ENCODE measurements at places on chromosomes 5 and 9. TPM values are rescaled to one million over a fixed set of nuclear protein-coding genes. Genes with fewer than 3 reads are reported as not detected.

The UBAC1 gene
- 28.1 TPM for total RNA-seq

The ACTBL2 gene
- not detected for total RNA-seq

The MZB1 gene
- 48.1 TPM for total RNA-seq

The DOCK8 gene
- 374 TPM for total RNA-seq

The APBA1 gene
- total RNA-seq, result 7.8 TPM

The TARS1 gene
- 201 TPM for total RNA-seq

The SLC1A1 gene
- 0.23 TPM for total RNA-seq

The TMEM174 gene
- total RNA-seq, result not detected

The SH3TC2 gene
- total RNA-seq, result not detected

The KCNV2 gene
- not detected for total RNA-seq

The CDH9 gene
- total RNA-seq, result not detected

The LCN15 gene
- total RNA-seq, result not detected
